ENCODE measurements at places on chromosomes 4 and X. TPM values are rescaled to one million over a fixed set of nuclear protein-coding genes. Genes with fewer than 3 reads are reported as not detected.
A peak's percentile ranks its signal among the peaks of the same experiment; 100 is the strongest.

DNA sequence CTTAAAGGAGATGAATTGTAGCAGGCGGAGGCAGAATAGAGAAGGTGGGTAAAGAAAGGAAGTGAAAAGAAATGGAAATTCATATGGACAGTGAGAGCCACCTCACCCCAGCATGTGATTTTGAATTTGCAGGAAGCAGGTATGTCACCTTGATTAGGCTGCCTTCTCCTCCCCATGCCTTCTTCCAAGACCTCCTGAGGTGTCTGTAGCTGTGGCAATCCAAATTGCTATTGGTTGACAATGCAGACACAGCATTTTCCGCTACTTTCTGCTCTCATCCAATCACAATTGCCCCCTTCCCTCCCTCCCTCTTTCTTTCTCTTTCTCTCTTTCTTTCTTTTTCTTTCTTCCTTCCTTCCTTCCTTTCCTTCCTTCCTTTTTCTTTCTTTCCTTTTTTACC lies 38.5 kb downstream of the RAB33B start:
- no peak for DNase-seq

DNA sequence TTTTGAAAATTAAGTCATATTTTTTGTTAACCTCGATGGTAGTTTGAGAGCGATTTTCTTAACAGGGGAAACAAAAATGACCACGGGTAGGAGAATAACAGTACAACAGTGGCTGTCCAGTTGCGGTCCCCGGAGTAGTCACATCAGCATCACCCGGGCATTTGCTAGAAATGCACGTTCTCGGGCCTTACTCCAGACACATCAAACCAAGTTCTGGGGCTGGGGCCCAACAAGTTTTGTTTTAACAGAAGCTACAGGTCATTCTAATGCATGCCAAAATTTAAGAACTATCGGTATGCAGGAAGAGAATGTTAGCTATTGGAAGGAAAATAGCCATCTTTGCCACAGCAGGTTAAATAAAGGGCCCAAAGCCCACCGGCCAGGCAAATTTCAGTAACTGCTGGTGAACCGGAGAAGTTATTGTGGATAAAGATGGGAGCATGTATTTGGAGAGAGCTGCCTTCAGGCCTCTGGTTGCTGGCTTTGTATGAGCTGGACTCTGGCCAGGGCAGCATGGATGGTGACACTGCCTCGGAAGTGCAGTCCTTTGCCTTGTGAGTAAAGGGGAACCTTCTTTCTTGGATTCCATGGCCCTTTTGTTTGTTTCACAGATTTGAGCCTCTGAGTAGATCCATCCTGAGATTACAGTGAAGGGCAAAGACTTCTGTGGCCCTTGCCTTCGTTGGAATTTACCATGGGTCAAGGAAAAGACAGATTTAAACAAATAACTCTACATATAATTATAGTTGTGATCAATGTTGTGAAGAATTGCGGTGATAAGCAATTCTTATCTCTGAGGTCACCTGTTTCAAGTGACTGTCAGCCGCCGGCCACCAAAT lies 62.1 kb downstream of the TBC1D14 start:
- DNase-seq, result no peak

The FGFBP2 gene
- not detected for total RNA-seq

The SHISA3 gene
- total RNA-seq, result 17.2 TPM

DNA sequence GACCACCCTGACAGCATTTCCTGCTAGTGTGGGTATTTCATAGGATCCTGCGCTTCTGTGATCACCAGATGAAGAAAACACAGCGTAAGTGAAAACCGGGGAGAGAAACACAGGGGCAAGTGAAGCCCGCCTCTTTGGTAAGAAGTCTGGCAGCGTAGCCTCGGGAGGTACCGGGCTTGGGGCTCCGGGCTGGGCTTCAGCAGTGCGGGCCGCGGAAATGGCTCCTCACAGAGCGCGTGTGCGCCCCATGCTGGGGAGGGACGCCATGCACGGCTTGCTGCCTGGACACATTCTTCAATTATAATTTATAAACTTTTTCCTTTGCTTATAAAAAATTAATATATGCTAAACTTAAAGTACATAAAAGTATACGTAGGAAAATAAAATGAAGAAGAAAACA lies 151.5 kb downstream of the AFAP1 start:
- DNase-seq, result no peak

The RBM46 gene
- total RNA-seq, result not detected

DNA sequence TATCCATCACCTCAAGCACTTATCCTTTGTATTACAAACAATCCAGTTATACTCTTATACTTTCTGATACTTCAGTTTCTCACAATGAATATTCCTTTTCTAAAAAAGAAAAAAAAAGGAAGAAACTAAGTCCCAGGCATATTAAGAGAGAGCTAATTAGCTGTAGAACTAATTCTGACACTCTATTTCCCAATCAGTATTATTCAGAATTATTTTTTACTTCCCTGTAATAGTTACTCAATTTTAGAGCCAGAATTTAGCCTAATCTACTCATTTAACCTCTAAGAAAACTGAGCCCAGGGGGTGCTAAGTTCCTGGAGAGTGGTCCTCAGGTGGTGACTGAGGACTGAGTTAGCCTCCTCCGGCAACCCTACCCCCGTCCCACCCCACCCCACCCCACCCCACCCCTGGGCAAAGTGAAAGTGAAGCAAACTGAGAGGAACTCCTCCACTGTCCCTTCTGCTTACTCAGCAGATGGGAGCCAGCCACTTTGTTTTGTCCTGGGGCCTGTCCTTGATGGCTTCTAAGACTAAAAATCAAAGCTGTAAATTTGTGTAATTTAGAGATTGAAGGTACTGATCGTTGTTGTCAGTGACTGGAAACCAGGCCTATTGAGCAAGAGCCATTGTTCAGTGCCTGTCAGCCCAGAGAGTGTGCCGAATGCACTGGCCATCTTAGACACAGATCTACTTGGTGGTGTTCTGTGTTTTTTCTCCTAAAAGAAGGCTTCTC lies 162.1 kb downstream of the CBR4 start:
- no peak for DNase-seq

GRCh38 chrX:27057883-27058282 lies 405.3 kb downstream of the PPP4R3C start:
- DNase-seq, result no peak

The MAGEA1 gene
- 0.07 TPM for total RNA-seq

GRCh38 chr4:132284910-132285426 lies 864.1 kb upstream of the PCDH10 start:
- no peak for DNase-seq

- DNase-seq, result peak; percentile 17
Measured at GRCh38 chrX:39907964-39908661, 189.6 kb downstream of the BCOR start.

DNA sequence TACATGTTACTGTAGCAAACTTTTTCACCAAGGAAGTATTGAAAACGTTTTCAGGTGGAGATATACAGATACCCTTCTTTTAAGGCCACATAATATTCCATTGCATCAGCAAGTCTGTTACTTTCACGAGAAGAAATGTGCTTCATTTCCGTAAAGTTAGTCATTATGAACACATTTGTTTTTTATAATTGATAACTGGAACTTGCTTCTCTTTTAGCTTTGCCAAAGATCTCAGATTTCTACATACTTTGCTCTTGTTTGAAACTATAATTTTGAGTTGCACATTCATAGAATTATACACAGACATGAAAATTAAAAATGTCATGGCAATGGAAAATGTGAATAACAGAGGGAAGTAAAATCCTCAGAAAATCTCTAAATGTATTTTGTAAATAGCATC lies 128.7 kb upstream of the GIMD1 start:
- DNase-seq, result no peak

- DNase-seq, result no peak
Measured at GRCh38 chr4:31069151-31069550, 349.0 kb downstream of the PCDH7 start.

DNA sequence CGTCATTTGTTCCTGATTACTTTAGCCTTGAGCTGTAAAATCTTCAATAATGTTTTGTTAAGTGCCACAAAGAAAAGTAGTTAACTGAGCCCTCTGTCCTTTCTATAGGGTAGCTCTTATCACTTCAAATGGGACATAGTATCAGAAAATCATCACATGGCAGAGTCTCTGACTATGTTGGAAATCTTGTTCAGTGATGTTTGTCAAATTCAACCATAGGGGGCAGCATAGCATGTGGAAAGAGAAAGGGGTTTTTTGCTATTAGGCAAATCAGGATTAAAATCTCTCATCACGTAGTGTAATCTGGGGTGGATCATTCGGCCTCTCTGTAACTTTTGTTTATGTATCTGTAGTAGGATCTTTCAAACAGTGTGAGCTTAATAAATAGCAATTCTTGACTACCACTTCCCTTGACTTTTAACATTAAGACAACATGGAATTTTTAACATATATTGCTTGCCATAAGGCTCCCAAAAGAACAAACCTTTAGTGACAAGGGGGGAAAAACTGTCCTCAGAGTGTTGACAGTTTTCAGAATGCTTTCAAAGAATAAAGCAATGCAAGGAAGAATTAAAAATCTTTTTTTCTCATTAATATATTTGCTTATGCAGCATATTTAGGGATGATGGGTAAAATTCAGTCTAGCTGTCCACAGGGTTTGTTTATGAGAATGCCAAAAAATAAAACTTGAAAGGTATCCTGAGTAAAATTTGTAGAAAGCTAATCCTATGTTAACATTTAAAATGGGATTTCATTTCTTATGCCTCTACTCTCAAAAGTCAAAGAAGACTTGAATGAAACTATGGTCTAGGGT lies 127.2 kb downstream of the FBXW7 start:
- DNase-seq, result no peak

GRCh38 chr4:99447513-99447912 lies 12.4 kb upstream of the ADH7 start:
- no peak for DNase-seq

- no peak for DNase-seq
Measured at GRCh38 chr4:186820391-186820891, 96.8 kb upstream of the FAT1 start.

GRCh38 chrX:97616883-97617530 lies 733.3 kb downstream of the RPA4 start:
- DNase-seq, result peak; percentile 30

The VEGFC gene
- total RNA-seq, result 18.9 TPM

DNA sequence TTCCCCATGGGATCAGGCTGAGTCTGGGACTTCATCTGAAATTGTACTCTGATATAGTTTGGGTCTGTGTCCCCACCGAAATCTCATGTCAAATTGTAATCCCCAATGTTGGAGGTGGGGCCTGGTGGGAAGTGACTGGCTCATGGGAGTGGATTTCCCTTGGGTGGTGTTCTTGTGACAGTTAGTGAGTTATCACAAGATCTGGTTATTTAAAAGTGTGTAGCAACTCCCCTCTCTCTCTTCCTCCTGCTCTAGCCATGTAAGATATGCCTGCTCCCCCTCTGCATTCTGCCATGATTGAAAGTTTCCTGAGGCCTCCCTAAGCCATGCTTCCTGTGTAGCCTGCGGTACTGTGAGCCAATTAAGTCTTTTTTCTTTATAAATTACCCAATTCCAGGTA lies 61.0 kb downstream of the RASGEF1B start:
- no peak for DNase-seq

The NAA11 gene
- total RNA-seq, result not detected

The ZNF81 gene
- 3.9 TPM for total RNA-seq

The NUP62CL gene
- total RNA-seq, result 0.20 TPM

DNA sequence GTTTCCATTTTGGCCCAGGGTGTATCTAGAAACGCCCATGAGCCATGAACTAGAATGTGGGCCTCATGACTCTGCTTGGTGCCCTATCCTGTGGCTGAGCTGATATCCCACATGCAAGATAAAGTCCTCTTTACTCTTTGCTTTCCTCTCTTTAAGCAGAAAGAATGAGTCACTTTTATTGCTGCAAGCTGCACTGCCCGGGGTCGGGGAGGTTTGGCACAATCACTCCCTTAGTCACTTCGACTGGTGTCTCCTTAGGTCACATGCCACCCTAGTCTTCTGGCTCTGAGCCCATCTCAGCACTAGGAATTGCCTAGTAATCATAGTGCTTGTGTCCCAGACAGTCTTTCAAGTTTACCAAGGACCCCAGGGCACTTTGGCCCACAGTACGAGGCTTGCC lies 75.1 kb upstream of the CXorf66 start:
- no peak for DNase-seq

DNA sequence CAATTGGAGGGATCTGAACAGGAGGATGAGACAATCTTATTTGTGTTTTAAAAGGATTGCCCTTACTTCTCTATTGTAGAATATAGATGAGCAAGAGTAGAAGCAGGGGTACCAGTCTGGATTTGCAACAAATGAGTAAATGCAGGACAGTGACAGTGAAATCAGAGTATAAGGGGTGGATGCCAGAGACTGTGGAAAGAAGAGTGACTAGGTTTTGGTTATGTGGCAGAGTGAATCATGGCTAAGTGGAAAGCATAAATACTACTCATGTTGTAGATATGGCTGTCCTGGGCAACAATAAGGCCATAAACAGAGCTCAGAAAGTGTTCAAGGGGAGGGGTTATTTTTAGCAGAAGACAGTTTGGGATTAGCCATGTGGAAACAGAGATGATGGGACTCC lies 6.0 kb upstream of the VSIG4 start:
- DNase-seq, result no peak

GRCh38 chr4:120526033-120526432 lies 396.5 kb downstream of the PRDM5 start:
- DNase-seq, result no peak

The ADH1B gene
- not detected for total RNA-seq

The PACRGL gene
- 31.7 TPM for total RNA-seq

DNA sequence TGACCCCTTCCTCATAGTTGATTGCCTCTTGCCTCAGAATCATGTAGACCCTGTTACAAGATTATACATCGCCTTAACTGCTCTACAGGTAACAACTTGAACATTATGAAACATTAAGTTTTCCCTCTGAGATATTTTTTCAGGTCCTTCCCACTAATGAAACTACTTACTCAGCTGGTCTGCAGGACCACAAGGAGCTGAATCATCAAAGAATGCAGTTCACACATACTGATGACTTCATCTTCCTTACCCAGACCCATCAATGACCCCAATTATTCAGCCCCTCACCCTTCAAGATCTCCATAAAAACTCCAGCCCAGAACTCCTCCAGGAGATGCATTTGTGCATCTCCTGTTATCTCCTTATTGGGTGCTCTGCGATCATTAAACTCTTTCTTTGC lies 720.9 kb downstream of the RAPGEF2 start:
- DNase-seq, result no peak

DNA sequence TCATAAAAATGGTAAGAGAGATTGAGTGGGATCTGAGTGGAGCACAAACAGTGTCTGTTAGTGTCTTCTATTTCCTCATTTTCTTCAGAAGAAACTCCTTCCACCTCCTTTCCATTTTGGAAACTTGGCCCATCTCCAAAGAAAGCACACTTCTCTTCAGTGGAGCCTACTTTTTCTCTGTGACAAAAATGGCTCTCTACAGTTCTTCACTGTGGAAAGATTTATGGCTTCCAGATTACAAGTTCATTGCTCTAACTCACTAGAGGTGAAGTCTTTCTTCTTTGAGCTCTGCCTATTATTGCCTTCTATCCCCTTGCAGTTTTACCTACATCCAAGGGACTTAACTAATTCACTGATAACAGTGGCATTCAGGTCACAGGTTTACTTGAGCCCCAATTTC lies 325.8 kb downstream of the ANTXR2 start:
- DNase-seq, result no peak

The TMEM255A gene
- total RNA-seq, result not detected

- no peak for DNase-seq
Measured at GRCh38 chr4:113673450-113673849, 88.1 kb downstream of the CAMK2D start.

The EDA gene
- total RNA-seq, result 2.5 TPM
